ENCODE measurements at places on chromosomes 2 and 18.
A peak's percentile ranks its signal among the peaks of the same experiment; 100 is the strongest.

DNA sequence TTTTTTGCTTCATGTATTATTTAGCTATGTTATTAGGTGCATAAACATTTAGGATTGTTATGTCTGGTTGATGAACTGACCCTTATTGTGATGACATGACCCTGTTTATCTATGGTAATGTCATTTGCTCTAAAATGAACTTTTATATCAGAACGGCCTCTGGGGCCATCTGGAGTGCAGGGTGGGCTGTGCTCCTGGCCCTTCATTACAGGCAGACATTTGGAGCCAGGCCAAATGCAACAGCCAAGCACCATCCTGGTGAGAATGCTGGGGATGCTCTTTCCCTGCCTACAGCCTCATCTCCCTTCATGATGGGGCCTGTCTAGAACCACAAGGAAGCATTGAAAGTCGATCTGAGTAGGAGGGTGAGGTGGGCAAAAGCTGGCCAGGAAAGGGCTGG is 38.0 kb downstream of the HJURP start:
- DNase-seq, result no peak

GRCh38 chr2:84052043-84052442 is 407.0 kb downstream of the SUCLG1 start:
- DNase-seq, result no peak

DNA sequence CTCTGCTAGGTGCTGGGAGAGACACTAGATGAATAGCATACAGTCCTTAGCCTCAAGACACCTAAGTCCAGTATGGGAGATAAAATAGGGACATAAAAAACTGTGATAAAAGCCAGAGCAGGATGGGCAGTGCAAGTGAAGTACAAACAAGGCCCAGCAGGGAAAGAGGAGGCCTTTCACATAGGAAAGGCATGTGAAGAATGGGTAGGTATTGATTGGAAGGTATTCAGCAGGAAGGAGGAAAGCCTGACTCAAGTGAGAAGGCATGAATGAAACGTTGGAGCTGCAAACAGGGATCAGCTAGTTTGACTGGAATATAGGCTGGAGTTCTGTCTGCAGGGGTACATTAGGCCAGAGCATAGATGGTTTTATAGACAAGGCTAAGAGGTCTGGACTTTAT is 11.0 kb upstream of the CXCR4 start:
- no peak for DNase-seq

GRCh38 chr2:4370422-4371090 is 667.2 kb downstream of the DCDC2C start:
- no peak for DNase-seq

DNA sequence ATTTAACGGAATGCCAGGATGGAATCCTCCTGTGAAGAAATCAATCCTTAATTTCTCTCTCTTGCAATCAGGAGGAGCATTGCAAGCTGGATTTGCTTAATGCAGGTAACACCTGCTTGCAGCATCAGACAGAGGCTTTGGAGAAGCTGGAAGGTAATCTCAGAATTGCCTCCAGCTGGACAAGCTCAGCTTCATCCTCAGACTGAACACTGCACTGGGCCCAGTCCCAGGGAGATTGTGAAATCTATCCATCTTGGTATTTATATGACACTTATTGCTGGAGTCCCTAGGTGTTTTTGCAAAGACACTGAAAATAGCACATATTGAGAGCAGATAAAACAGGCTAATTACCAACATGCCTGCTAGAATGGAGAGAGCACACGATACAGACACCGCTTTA is 179.4 kb upstream of the SESTD1 start:
- no peak for DNase-seq

- no peak for DNase-seq
Observed at GRCh38 chr2:53423465-53423864, 344.1 kb upstream of the CHAC2 start.

DNA sequence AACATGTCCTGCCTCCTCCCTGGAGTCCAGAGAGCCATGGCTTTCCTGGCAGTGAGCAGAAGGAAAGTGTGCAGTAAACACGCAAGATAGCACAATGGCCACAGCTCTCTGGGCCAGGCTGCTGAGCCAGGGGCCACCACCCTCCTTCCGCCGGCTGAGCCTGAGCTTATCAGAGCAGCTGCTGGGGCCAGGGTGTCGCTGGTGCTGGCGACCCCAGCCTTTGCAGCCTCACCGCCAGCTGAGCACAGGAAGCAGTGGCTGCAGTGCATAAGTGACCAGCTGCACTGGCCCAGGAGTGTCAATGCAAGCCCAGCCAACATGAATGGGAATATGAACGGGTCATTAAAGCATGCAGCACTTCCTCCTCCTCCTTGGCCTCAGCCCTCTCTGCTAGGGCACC is 172.0 kb downstream of the ZFP36L2 start:
- DNase-seq, result peak; percentile 55

GRCh38 chr2:31139671-31140070 is 1.4 kb upstream of the GALNT14 start:
- no peak for DNase-seq

GRCh38 chr2:239605976-239606375 is 205.2 kb upstream of the HDAC4 start:
- DNase-seq, result no peak

GRCh38 chr18:38256366-38256765 is 690.8 kb upstream of the CELF4 start:
- DNase-seq, result no peak

GRCh38 chr2:121579309-121579708 is 48.6 kb downstream of the RNU4ATAC start:
- DNase-seq, result no peak

DNA sequence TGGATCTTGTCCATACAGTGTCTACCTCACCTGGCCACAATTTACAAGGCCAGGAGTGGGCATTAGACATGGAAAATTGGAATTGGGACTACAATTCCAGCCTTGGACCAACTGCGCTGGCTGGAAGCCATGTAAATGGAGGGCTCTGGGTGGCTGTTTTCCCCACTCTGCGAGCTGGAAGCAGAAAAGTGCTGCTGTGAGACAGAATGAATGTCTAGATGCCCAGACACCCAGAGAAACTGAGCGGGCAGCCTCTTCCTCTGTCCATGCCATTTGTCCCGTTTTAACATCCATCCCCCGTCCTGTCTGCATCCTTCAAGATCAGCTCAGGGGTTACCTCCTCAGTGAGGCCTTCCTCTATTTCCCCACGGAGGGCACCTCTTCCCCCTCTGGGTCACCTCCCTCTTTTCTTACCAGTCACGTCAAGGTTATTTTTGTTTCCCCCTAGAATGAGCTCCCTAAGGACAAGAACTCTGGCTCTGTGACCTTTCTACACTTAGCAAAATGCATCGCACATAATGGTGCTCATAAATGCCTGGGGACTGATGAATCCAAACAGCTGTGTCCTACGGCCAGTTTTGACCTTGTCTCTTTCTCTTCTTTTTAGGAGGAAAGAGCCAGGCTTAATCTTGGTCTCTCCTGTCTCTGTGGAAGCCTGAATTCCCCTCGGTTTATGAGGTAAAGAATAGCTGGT is 41.2 kb downstream of the MCFD2 start:
- no peak for DNase-seq

- DNase-seq, result peak; percentile 20
Observed at GRCh38 chr2:241852116-241852980, 6.3 kb downstream of the PDCD1 start.

GRCh38 chr18:10006311-10006893 is 92.6 kb downstream of the VAPA start:
- DNase-seq, result no peak

DNA sequence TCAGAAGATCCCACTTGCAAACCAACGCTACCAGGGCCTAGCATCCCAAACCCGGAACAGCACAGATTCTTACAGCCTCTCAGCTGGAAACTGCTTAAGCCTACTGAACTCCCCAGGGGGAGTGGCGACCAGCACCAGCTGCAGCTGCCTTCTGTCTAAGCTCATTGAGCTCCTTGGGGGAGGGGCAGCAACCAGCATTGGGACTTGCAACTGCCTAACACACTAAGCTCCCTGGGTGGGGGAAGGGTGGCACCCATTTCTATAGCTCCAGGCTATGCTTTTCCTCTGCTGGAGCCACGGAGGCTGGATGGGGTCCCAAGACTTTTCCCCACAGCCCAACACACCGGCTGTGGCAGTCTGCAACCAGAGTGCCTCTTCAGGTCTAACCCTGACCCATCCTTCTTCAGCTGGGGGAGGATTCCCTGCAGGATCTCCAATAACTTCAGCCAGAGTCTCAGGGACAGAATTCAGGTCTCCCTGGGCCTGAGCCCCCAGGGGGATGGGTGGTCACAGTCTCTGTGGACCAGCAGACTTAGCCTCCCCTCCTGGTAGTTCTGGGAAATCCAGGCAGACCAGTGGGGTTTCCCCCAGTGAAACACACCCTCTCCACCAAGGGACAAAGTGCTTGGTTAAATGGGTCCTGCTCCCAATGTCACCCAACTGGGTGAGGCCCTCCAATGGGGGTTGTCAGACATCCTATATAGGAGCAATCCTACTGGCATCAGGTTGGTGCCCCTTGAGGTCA is 45.9 kb upstream of the ITGA4 start:
- DNase-seq, result no peak

DNA sequence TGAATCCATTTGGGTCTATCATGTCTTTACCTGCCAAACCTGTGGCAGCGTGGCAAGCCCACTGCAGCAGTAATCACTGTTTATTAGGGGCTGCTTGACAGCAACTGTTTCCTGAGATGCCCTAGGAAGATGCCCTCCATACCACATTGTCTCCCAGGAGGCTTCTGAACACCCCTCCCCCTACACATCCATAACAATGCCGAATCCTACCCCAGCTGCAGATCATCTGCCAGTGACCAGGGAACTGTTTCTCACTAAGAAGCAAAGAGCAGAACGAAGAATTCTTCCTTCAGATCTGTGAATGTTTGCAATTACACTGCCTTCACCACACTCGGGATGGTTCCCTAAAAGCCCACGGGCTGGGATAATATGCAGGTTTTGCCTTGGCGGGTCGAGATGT is 127.8 kb downstream of the VIT start:
- DNase-seq, result no peak

GRCh38 chr18:37343542-37343851 is 222.1 kb downstream of the CELF4 start:
- DNase-seq, result no peak

DNA sequence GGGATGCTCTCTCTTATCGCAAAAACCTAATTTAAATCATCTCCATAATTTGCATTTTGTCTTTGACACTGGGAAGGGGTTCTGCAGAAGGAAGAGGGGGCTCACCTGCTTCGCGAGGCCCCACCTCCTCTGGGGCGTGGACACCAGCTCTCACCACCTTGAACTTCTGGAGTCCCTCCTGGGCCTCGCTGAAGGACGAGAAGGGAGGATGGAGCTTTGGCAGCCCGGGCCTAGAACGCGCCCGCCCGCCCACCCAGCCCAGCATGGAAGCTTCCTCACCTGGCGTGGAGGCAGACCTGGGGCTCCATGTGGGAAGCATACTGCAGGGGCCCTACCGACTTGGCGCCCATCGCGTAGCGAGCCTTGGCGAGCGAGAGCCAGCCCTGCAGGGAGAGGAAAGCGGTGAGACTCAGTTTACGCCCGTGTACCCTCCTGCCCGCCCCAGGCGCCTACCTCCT is 1.1 kb upstream of the IMP4 start:
- no peak for DNase-seq

DNA sequence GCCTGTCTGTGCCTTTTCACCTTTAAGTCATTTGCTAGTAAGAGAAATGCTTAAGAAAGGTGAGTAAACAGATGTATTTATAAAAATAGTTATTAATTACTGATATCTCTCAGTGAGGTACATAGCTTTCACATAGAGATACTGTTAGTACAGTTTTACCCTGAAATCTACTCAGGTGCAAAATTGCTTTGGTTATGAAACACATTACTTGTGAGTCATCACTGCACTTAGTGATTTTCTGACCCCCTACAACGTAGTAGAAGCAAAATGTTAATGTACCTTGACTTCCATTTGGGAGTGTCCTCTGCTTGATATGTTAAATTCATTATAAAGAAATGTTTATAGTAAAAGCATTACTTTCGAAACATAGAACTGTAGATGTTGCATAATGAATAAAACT is 6.5 kb downstream of the GLS start:
- no peak for DNase-seq

- no peak for DNase-seq
Observed at GRCh38 chr2:231575612-231576256, 16.9 kb upstream of the TEX44 start.

GRCh38 chr2:192978395-192978794 is 783.7 kb upstream of the TMEFF2 start:
- no peak for DNase-seq

DNA sequence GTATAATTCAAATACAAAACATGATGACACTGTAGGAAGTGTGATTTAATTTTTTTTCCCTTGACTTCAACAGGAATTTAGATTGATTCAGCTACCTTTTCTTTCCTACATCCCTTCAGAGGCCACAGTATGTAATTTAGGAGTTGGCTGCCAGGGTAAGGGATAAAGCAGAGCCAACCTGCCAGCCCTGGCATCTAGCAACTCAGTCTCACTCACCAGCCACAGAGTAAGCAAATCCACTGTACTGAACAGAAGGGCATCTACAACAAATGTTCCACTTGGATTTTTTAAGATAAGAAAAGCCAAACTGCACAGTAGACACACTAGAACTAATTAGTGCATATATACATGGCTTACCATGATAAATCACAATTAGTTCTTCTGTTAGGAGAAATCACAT is 54.3 kb upstream of the PEX13 start:
- DNase-seq, result no peak

GRCh38 chr2:221553333-221553732 is 18.8 kb downstream of the EPHA4 start:
- DNase-seq, result no peak

DNA sequence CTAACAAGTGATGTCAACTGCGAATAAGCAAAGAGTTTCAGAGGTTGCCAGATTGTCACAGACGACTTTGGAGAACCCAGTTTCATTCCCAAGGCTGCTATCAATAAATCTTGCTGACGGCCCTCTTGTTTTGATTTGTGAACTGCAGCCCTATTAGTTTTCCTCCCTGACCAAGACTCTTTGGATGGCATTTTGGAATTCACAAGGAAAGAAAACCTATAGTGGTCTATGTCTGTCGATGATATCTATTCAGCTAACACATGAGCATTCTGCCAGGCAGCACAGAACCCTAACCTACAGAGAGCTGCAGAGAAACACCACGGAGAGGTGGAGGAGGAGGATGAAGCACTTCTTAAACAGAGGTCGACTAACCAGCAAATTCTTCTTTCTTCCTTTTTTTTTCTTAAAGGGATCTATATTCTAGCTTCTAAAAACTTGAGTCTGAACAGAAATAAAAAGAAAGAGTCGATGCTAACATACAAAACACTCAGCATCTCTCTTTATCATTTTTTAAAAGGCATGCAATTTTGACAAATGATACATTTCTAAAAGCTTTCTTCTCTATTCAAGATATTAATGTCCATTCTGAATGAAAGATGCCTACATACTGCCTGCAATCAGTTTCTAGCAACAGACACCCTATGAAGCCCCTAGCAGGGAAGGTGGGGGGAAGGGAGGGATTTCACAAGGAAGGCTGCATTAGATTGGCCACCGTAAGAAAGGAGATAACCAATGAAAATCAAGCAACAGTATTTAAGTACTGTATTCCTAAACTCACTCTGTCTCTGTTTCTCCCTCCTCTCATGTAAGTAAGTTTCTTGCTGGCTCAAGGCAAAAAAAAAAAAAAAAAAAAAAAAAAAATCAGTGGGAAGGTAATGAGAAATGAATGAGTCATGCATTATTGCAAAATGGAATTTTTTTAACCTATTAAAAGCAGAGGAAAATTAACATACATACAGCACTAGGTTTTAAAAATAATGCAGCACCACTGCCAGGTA is 83.0 kb upstream of the CHRNA1 start:
- no peak for DNase-seq

All from left ventricle myocardium superior (tissue), 1 donor.